ENCODE measurements at places on chromosomes 2 and 18.

DNA sequence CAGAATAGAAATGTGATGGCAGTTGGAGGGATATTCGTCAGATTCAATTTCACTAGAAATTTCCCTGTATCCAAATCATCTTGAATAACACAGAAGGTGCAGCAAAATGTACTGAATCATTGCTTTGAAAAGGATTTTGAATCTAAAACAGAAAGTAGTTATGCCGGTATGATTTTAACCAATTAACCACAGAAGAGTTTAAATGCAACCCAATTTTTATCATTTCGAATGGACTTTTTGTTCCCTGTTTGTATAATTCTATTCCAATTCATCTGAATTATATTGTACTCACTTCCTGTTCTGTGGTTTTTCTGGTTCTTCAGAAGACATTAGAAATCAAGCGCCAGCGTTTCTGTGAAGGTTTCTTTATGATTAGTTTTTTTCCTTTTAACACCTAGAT, 190.4 kb downstream of the MYO3B start:
- no peak for DNase-seq

GRCh38 chr2:173874894-173875237, 90.3 kb downstream of the SP3 start:
- no peak for DNase-seq

DNA sequence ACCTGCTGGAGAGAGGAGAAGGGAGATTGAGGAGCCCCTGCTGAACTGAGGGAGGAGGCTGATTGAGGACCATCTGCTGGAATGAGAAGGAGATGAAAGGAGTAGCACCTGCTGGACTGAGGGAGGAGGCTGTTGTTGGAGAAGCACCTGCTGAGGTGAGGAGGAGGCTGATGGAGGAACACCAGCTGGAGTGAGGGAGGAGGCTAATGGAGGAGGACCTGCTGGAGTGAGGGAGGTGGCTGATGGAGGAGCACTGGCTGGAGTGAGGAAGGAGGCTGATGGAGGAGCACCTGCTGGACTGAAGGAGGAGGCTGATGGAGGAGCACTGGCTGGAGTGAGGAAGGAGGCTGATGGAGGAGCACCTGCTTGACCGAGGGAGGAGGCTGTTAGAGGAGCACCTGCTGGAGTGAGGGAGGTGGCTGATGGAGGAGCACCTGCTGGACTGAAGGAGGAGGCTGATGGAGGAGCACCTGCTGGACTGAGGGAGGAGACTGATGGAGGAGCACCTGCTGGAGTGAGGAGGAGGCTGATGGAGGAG, 409.2 kb upstream of the MYT1L start:
- no peak for DNase-seq

DNA sequence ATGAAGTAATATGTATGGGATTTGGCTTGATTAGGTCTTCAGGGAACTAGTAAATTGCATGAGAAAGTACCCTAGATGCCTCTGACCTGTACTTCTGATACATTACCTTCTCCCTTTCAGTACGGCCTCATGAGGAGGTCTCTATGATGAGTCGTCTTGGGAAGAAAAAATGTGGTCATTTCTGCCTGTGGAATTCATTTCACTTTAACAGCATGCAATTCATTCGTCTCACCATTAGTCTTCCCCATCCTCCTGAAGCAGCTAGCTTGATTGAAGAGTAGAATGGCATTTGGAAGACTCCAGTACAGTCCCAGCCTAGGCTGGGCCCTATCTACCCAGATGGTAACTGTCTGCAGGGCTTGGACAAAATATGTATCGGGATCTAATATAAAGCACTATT, 52.2 kb downstream of the TMX3 start:
- no peak for DNase-seq

DNA sequence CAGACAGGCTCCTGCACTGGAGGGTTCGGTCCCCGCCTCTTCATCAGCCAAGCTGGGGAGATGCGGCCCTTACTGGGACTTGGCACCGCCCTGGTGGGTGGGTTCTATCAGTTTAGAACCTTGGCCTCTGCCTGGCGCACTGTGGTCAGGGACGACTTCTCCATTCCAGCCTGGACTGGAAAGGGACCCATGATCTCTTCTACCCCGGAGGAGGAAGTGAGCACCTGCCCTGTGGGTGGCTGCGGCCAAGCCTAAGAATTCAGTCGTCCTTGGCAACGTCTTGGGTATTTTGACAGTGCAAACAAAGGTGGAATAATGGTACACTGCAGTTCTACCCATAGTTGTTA, 106.9 kb upstream of the CD302 start:
- DNase-seq, result no peak

GRCh38 chr18:44799382-44799906, 118.8 kb downstream of the SETBP1 start:
- no peak for DNase-seq

DNA sequence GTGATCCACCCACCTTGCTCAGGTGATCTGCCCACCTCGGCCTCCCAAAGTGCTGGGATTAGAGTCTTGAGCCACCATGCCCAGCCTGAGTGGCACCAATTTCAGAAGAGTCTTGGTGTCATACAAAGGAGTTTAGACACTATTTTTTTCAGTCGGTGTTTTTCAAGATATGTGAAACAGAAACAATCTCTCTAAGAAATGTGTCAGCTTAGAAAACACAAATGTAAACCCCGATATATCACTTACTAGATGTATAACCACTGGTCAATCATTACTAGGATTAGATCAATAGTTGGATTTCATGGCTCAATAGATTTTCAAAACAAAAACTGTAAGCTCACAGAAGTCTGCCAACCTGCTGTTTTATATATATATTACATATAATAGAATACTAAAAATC, 67.2 kb upstream of the FRZB start:
- no peak for DNase-seq

DNA sequence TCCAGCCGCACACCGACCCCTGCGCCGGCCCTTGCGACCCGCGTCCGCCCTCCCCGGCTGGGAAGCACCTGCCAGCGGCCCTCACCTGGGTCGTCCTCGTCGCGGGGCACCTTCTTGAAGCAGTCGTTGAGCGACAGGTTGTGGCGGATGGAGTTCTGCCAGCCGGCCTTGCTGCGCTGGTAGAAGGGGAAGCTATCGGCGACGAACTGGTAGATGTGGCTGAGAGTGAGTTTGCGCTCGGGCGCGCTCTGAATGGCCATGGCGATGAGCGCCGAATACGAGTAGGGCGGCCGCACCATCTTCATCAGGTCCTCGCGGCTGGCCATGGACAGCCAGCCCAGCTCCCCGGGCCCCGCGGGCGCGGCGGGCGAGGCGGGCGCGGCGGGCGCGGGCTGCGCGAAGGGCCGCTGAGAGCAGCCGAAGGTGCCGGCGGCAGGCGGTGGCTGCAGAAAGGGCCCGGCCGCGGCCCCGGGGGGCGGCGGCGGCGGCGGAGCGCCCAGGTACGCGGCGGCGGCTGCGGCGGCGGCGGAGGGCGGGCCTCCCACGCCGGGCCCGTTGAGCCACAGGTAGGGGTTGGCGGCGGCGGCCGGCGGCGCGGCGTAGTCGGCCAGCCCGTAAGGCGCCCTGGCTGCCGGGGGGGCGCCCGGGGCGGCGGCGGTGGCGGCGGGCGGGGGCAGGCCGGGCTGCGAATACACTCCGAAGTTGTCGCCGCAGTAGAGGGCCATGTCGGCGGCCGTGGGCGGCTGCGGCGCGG, 505 bp downstream of the FOXI3 start:
- DNase-seq, result no peak

DNA sequence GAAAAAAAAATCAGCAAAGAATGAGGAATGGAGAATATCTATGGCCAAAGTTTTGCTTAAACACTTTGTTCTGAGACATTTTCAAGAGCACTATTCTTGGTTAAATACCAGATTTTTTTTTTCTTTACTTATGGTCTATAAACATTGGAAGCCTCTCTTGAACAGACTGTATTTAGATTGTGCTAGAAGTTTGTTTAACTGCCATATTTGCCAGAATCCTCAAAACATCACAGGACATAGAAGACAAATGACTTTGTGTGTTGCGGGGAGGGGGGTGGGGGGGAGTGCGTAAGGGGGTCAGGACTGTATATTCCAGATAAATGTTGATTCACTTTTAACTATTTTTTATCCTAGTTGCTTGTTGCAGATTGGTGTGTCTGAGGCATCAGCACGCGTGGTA, 262.0 kb downstream of the MEIS1 start:
- no peak for DNase-seq

- DNase-seq, result no peak
Observed at GRCh38 chr2:134272806-134273205, 18.9 kb downstream of the MGAT5 start.

GRCh38 chr2:102872388-102872787, 110.6 kb downstream of the TMEM182 start:
- DNase-seq, result no peak

All from CD4-positive, alpha-beta T cell treated with Interferon alpha-2 for 1 hour (primary cell).